ENCODE measurements at places on chromosomes 1 and 21.

DNA sequence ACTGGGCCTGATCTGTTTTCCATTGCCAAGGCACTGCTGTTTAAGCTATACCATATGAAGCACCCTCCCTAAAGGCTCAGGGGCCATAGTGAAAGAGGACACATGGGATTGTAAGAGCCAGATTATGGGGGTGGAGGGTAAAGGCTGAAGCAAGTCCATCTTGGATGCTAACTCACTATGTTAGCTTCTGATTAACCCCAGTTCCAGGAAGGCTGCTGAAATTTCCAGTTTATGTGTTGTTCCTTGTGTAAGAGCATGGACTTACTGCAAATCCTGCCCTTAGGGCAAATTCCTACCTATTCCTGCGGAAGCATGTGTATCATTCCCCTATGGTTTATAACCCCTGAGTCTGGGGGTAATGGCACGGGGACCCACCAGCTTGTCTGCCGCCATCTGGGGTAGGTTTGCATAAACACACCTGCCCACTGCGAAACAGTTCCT lies 91.8 kb upstream of the SERBP1 start:
- DNase-seq = no peak

GRCh38 chr1:208728815-208729214 lies 484.6 kb upstream of the PLXNA2 start:
- DNase-seq = no peak

DNA sequence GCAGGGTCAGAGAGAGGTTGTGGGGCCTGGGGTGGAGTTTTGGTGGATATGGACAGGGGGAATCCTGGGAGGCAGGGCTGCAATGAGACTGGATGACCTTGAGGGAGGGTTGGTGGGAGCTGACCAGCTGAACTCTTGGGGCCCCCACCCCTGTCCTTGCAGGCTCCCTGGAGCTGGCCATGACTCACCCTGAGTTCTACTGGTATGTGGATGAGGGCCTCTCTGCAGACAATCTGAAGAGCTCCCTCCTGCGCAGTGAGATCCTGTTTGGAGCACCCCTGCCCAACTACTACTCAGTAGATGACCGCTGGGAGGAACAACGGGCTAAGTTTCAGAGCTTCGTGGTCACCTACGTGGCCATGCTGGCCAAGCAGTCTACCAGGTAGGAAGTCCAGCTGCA lies 23.6 kb downstream of the DISP3 start:
- no peak for DNase-seq

- DNase-seq = peak; percentile 11
Measured at GRCh38 chr1:65505547-65506300, 85.3 kb downstream of the LEPR start.
